Mesendoderm (in vitro differentiated cells): ENCODE measurements at places on chromosomes 11 and 22.
A peak's percentile ranks its signal among the peaks of the same experiment; 100 is the strongest.

DNA sequence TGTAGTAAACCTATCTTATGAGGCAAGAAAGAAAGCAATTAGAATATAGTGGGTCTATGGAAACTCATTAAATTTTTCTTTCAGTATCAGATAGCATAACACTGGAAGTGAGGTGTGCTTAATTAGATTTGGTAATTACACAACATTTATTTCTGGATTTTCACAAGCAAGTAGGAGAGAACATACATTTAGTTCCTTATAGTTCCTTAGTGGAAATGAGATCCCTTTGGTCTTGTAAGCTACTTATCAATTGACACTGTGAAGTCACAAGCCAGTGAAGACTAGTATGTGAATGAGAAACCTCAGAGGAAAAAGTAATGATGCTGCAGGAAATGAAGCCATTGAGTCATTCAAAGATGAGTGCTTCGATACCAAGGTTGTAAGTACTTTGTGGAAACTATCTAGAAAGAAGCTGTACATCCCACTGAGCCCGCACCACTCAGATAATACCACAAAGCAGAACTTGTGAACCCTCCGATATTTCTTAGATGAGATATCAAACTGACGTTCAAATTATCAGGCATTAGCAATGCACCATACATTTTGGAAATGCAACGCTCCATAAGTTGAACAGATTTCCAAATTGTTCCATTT, 53.5 kb downstream of the ENTHD1 start:
- DNase-seq = no peak

- no peak for DNase-seq
Measured at GRCh38 chr22:44544816-44545433, 46.9 kb upstream of the RTL6 start.

GRCh38 chr11:30113326-30113898, 96.6 kb upstream of the KCNA4 start:
- no peak for DNase-seq

- no peak for DNase-seq
Measured at GRCh38 chr11:32255841-32256240, 165.0 kb downstream of the RCN1 start.

DNA sequence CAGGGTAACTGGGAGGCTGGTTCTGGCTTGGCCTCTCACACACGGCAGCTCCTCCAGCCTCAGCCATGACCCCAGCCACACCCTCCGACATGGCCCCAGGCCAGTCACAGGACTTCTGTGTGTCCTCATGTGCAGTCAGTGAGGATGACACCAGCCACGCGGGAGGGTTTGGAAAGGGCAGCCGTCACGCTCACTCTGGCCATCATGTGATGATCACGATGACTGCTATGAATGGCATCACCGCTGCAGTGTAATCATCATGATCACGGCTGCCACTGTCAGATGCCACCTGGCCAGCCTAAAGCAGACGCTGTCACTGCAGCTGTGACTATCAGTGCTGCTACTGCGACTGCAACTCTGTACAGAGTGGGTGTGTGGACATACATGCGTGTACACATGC, 640.9 kb downstream of the BRD1 start:
- no peak for DNase-seq

DNA sequence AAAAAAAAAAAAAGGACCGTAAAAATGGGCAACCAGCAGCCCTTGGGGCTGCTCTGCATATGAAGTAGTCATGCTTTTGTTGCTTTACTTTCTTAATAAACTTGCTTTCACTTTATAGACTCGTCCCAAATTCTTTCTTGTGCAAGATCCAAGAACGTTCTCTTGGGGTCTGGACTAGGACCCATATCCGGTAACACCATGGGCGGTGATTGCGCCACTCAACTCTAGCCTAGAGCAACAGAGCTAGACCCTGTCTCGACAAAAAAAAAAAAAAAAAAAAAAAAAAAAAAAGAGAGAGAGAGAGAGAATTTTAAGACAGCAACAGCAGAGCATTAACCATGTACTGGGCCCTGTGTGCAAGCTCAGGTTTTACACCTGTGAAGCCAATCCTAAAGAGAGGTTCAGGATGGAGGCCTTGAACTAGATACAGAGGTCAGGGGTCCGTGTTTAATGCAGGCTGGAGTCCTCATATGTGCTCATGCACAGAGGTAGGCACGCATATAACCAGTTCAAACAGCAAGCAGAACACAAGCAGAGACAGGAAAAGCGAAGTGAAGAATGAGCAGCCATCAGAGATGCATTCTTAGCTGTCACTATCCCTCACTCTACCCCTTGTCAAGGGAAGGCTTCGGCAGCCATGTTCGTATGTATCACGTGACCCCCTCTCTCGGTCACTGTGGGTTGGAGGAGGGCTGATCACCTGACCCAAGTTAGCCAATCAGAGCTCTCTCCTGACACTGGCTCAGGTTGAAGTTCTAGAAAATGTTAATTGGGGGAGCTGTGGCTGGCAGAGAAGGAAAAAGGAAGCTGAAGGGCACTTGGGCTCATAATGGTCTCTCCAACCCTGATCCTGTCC, 16.7 kb upstream of the SYT12 start:
- DNase-seq = peak; percentile 86

- peak; percentile 30 for DNase-seq
Measured at GRCh38 chr11:76250520-76251225, 44.4 kb upstream of the WNT11 start.

DNA sequence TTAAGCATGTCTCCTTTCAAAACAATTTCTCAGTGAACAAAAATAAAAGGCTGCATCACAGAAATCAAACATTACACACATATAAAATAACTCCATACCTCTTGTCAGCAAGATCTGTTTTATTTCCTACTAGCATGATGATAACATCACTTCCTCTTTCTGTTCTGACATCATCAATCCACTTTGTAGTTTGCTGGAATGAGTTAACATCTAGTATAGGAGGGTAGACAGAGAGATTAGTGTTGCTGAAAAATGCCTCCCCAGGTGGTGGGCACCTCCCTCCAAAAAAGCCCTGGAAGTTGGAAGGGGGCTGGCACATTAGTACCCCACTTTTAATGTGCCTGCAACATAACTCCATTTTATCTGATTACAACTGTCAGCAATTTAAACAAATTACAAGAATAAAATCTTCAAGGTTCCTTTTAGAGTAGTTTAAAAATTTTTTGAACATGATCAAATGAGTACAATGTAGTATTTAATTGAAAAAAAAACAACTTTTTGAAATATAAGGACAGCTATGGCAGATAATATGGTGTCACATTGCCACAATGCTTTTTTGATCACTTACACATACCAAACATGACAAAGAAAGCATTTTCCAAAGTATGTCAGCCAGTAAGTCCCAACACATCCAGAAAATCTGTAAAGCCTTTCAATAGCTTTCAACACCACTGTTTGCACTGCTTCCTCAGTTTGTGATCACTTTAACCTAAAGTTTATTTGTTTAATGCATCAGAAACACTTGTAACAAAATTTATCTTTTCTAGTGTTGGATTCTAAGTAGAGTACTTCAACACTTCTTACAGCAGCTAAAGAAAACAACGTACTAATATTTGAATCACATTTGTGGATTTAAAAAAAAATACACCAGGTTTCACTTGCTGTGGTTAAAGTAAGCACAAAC, 44.5 kb downstream of the RAB6A start:
- no peak for DNase-seq

DNA sequence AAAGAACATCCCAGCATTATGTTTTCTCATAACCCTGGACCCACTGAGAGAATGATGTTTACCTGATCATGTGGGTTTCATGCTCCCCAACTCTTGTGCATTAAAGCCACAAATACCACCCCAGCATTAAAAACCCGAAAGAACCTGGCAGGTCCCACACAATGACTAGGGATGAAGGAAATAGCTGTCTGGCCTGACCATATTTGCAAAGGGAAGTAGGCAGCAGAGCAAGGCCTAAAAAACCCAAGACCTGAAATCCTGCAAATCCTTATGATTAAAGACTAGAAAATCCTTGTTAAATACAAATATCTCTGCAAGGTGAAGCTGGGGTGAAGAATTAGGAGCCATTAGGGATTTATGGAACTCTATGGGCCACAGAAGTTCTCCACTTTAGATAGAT, 23.7 kb downstream of the PAK1 start:
- no peak for DNase-seq

- DNase-seq = no peak
Measured at GRCh38 chr22:42716221-42716620, 4.4 kb downstream of the A4GALT start.

GRCh38 chr11:62513626-62514025, 33.0 kb downstream of the AHNAK start:
- DNase-seq = no peak
